ENCODE measurements at places on chromosomes 16 and 17.

DNA sequence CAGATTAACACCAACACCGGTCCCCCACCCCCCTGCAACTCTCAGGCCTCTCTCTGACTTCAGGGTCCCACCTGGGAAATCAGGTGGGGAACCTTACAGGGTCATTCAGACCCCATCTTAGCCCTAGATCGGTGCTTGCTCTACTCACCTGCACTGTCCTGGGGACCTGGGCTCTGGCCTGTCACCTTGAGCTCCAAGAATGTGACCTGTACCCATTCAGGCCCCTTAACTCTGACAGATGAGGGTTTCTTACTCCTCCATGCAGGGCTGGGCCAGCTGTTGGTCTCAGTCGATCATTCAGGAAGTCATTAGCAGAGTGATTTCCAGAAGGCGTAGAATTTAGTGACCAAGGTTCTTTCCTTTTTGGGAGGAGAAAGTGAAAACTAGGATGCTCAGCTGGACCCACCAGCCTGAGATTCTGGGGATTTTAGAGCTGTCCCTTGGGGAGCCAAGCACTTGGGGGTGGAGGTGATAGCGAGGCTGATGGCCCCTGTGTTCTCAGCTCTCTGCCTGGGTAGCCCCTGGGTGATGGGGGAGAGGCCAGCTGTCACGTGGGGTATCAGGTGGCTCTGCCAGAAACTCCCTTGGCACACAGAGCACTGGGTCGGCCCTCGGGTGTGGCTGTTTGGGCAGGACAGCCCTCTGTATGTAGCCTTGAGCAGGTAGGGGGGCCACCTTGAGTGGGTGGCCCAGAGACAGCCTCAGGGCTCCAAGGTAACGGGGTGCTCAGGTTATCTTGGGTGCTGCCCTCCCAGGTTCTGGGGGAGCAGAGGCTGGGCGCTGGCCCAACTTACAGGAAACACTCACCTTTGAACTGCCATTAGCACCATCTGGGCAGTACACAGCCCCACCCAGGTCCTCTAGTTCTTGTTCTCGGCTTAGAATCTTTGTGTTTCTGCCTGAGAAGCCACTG, 724 bp downstream of the MVP start:
- peak; percentile 63 for DNase-seq

- DNase-seq, result no peak
Measured at GRCh38 chr17:70613681-70614080, 444.3 kb downstream of the KCNJ2 start.

GRCh38 chr16:83392743-83393142, 415.0 kb upstream of the HSBP1 start:
- no peak for DNase-seq

DNA sequence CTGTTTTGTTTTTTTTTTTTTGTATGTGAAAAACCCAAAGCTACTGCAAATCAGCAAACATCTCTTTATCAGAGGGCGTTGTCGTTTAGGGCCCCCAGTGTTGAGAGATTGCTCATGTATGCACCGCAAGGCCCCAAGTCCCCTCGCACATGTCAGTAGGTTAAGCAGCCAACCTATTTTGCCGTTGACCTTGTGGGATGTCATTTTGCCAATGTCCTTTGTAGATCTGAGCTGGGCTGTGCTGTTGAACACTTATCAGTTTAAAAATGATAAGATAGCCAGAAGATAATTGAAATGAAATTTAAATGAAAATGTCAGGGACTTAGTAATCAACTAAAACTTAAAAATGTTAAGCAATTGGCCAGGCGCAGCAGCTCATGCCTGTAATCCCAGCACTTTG, 26.2 kb downstream of the ARSG start:
- DNase-seq, result no peak

DNA sequence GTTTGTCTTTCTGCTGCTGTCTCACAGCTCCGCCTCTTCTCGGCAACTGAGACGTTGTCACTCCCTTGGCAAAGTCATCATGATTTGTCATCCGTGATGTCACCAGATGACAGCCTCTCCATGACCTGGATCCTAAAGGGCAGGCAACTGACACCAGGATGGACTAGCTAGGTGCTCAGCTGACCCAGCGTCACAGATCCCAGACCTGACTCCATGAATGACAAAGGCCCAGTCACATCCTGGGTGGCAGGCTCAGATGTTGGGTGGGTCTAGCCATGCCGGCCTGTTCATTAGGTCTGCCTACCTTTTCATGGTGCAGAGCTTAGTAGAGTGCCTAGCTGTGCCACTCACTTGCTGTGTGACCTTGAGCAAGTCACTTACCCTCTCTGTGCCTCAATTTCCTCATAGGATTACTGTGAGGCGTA, 3.8 kb upstream of the TMEM238L start:
- DNase-seq, result no peak

- no peak for DNase-seq
Measured at GRCh38 chr16:4556580-4556979, 440 bp downstream of the C16orf96 start.

DNA sequence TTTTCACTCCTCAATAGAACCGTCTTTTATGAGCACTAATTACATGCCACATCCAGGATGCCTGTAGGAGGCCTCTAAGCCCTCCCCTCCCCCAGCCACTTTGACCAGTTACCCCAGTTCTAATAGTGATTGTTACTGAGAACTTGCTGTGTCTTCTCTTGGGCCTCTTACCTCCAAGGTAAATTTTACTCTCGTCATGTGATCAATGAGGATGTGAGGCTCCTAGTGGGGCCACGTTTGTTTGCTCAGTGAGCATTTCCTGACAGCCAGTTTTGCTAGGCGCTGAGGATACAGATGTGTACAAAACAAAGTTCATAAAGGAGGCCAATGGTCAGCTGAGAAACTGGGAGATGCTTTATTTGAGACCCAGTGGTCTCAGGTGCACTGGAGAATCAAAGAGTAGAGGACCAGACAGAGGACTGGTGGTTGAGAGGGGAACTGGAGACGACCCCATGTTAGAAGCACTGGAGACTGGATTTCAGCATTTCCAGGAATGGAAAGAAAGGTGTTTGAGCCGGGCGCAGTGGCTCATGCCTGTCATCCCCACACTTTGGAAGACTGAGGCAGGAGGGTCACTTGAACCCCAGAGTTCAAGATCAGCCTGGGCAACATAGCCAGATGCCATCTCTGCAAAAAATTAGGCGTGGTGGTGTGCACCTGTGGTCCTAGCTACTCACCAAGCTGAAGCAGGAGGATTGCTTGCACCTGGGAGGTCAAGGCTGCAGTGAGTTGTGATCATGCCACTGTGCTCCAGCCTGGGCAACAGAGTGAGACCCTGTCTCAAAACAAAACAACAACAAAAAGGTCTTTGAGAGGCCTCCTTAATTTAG, 2.6 kb downstream of the ATP2C2 start:
- no peak for DNase-seq

- peak; percentile 69 for DNase-seq
Measured at GRCh38 chr16:68369697-68370580, 59.1 kb downstream of the PRMT7 start.
